ENCODE measurements at places on chromosomes 6 and 20.

DNA sequence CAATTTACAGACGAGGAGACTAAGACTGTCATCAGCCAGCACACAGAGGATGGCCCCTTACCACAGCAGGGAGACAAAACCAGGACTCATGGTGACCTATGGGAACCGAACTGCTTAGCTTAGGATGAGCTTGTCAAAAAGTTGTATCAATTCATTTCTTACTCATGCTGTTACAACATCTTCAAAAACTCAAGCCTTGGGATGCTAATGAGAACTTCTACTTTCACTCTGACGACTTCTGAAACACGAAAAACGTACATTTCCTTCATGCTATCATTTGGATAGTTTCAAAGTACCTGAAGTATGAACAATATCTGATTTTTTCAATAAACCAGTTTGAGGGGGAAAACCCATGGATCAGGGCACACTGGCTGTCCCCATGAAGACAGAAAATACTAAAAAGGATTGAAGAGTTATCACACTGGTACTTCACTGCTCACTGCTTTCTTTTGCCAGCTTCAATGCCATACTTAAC, 31.9 kb downstream of the HIVEP2 start:
- no peak for DNase-seq

- DNase-seq, result no peak
Measured at GRCh38 chr6:35543459-35544193, 30.9 kb upstream of the TULP1 start.

DNA sequence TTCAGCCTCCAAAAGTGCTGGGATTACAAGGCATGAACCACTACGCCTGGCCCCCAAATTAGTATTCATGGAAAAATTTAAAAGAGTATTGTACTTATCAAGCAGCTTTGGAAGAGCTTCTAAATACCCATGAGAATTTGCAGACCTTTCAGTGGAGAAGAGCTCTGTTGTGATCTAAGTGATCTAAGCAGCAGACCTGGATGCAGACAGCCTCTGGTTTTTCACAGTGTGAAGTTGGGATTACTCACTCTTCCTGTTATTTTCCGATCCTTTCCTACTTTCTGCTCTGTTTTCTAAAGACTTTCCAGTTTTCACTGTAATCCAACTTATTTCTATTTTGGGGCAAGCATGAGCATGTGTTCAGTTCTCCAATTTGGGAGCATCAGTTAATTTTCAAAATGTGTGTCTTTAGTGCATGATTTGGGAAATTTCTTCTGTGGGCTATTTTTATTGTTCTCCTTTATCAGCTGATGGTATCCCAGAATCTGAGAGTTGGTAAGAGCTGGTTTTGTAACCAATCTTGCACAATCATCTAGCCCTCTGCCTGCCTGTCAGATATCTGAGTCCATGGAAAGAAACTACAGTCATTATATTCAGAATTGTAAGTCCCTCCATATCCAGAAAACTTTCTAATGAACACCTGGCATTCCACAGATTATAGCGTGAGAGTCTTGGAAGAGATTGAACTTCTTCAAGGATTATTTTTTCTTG, 207.7 kb upstream of the DTNBP1 start:
- no peak for DNase-seq

DNA sequence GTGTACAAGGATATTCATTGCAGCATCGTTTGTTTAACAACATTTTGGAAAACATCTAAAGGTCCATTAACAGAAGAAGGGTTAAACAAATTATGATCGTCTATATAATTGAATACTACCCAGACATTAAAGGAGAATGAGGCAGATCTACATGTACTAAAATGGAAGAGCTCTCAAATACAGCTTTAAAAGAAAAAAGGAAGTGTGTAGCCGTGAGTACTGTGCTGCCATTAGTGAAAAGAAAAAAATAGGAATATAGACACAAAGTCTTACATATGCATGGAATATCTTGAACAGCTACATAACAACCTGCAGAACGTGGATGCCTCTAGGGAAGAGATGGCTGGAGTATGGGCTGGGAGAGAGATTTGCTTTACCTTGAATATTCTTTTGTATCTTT, 37.9 kb downstream of the PRDM1 start:
- no peak for DNase-seq

DNA sequence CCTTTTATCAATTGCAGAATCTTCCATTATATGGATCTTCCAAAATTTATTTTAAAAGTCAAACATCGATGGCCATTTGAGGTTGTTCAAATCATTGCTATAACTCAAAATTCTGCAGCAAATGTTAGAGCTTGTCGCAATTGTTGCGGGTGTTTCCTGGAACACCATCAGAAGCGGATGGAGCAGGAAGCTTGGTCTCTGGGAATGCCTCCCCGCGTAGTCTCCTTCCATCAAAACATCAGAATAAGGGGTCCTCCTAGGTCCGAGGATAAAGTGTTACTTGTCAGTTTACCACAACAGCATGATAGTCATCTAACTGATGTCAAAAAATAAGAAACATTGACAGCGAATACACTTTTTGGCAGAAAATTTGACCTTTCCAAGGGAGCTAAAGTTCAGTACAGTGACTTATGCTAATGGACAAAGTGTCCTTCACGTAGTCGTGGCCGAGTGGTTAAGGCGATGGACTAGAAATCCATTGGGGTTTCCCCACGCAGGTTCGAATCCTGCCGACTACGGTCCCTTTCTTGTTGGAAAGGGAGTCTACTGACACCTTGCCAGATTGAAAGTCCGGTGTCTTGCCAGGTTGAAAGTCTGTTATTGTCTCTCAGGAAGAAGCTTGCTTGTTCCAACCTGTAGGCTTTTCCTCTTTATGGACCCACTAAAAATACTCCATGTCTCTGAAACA, 59.0 kb upstream of the ZNF184 start:
- no peak for DNase-seq

DNA sequence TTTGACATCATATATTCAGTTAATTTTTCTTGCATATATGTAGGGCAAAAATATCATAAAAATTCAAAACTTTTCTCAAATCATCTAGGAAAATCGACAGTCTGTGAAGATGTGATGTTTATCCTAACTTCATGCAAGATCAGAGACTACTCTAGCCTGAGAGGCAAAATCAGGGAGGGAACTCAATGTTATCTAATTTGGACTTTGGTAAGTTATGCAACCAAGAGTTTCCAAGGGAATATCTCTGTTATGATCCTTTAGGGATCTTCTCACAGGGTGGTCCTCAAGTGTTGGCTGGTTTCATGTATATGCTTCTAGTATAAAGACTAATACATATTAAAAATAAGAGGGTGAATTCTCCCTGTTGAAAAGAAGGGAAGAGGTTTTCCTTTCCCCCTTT, 723.9 kb downstream of the KHDRBS2 start:
- DNase-seq, result no peak

DNA sequence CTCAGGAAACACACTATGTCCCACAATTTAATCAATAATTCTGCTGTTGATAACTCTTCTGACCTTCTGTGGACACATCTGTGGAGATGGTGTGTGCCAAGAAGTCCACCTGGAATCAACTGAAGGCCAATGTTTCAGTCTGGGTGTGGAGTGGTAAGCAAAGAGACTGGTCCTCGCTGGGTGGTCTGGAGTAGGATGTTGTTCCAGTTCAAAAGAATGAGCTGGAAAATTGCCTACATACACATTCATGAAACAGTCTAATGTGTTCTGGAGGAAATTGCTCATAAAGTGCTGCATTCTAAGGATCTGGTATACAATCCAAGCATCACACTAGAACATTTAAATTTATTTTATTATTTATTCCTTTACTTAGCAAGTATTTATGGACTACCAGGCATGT, 33.9 kb upstream of the TBX18 start:
- no peak for DNase-seq

GRCh38 chr20:673603-674001, 2.0 kb downstream of the SCRT2 start:
- DNase-seq, result no peak

GRCh38 chr6:29021434-29021833, 16.3 kb upstream of the ZNF311 start:
- no peak for DNase-seq

GRCh38 chr20:17849901-17850683, 118.5 kb downstream of the SNX5 start:
- no peak for DNase-seq

- DNase-seq, result no peak
Measured at GRCh38 chr20:32667027-32667426, 6.7 kb downstream of the C20orf203 start.

DNA sequence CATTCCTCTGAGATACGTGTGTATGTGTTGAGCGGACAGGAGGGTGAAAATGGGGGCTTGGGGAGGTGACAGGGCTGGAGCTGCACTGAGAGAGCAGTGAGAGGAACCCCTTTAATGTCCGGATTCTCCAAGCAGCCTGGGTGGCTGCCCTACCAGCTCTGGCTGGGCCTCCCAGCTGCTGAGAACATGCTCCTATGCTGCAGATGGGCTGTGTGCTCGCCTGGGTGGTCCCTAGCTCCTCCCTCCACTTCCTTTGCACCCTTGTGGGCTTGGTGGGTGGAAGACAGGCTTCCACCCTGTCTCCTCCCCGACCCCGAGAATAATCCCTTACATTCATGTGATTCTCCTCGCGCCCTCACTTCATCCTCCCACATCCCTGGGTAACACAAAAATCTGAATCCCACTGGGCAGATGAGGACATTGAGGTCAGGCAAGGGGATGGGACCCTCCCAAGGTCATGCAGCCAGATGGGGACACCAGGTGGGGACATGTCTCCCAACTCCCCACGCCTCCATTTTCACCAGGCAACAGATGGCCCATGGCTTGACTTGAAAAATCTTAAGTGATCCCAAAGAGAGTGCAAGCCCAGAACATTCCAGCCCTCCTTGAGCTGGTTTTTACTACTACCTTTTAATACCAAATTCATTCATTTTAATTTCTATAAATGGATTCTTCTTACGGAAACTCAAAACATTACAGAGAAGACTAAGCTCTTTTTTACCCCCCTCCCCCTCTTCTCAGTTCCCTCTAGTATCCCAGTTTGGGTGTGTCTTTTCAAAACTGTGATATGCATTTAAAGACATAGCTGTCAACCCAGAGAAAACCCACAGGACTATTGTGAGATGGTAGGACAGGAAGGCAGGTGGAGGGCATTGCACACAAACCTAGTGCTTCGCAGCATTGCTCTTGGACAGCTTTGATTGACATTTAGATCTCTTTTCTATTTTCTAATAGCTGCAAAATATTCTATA, 5.0 kb upstream of the PDRG1 start:
- DNase-seq, result no peak

- DNase-seq, result no peak
Measured at GRCh38 chr6:16832043-16832567, 70.8 kb upstream of the ATXN1 start.

GRCh38 chr6:44169886-44170570, 11.4 kb downstream of the CAPN11 start:
- no peak for DNase-seq

DNA sequence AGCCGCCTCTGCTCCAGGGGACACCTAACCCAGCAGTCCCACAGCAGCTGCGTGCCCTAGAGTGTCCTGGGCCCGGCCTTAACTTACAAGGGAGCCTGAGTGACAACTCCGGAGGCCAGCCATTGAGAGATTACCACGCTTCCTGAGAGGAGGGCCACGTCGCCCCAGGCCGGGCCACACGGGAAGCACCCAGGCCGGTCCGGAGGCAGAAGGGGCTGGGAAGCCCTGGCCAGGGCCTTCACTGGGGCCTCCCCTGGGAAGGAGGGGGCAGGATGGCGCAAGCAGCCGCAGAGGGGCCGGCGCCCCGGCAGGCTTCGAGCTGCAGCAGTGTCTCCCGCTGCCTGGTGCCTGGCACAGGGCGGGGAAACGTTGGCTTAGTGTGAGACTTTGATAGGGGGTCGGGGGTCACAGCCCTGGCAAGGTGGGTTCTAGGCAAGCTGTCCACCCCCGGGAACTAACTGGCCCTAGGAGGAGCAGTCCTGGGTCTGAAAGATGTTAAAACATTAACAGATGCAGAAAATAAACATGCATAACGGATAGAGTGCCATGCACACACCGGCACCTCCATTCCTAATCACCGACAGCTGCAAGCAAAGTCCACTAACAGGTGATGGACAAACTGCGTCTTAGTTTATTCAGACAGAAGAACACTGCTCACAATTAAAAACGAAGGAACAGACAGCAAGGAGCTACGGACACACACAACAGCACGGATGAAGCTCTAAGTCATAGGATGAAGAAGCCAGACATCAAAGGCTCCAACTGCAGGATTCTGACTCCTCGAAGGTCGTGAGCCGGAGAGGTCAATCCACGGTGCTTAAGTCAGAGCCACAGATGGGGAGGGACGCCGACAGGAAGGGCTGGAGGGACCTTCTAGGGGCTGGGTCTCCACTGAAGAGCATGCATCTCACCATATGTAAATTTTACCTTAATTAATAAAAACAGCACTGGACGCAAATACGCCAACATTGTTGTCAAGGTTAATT, 17.4 kb downstream of the CHRNA4 start:
- DNase-seq, result no peak

DNA sequence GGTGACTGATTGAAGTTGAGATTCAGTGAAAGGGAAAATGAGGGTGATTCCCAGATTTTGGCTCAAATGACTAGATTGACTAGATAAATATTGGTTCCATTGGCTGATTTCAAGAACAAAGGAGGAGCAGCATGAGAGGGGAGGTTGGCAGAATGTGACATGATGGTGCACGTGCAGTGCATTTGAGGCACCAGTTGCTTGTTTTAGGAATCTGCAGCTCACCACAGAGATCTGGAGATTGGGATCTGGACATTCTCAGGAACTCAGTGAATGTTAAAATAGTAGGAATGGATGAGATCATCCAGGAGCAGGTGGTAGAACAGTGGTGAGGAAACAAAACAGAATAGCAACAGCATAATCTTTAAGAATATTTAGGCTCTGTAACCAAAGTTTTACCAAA, 496.3 kb downstream of the DHX35 start:
- no peak for DNase-seq

- DNase-seq, result no peak
Measured at GRCh38 chr6:43311666-43312065, 3.0 kb upstream of the CRIP3 start.

All from midbrain (tissue), 1 donor.